Keratinocyte (primary cell): ENCODE measurements at places on chromosomes 5 and 9.

- no peak for DNase-seq
Measured at GRCh38 chr5:20050262-20050661, 62.3 kb upstream of the CDH18 start.

GRCh38 chr9:120642129-120642770 lies 62.3 kb upstream of the CDK5RAP2 start:
- DNase-seq, result no peak

GRCh38 chr5:1654786-1655495 lies 131.2 kb upstream of the LPCAT1 start:
- DNase-seq, result no peak

GRCh38 chr9:88536023-88536324 lies 996 bp downstream of the NXNL2 start:
- no peak for DNase-seq

DNA sequence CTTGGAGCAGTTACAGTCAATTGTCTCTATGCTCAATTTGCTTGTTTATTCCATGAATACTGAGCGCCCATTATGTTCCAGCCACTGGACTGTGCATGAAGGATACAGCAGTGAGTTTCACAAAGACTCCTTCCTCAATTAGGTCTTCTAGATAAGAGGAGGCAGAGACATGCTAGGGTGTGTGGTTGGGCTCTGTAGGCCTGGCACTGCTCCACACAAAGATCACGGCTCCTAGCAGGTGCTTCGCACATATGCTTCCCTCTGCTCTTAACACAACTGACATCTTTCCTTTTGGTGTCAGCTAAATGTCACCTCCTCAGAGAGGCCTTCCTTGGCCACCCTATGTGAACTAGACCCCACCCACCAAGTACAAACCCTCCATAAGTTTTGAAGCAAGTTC lies 10.9 kb downstream of the IL12B start:
- no peak for DNase-seq

DNA sequence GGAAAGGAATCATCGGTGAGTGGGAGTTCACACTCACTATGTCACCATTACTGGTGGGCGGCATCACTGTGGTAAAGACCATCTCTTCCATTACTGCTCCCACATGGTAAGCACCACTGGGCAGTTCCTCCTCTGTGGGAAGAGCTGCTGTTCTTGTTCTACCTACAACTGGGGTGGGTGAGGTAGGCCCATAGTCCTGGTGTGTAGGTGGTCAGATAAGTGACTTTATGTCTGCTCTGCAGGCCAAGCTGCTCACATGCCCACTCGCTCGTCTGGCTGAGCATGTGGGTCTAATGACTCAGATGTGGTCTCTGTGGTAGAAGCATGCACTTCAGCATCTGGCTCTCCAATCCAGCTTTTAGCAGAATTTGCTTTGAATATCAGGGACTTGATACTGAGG lies 82.9 kb downstream of the TMEM215 start:
- no peak for DNase-seq

GRCh38 chr5:59622848-59623247 lies 270.7 kb downstream of the PDE4D start:
- no peak for DNase-seq

DNA sequence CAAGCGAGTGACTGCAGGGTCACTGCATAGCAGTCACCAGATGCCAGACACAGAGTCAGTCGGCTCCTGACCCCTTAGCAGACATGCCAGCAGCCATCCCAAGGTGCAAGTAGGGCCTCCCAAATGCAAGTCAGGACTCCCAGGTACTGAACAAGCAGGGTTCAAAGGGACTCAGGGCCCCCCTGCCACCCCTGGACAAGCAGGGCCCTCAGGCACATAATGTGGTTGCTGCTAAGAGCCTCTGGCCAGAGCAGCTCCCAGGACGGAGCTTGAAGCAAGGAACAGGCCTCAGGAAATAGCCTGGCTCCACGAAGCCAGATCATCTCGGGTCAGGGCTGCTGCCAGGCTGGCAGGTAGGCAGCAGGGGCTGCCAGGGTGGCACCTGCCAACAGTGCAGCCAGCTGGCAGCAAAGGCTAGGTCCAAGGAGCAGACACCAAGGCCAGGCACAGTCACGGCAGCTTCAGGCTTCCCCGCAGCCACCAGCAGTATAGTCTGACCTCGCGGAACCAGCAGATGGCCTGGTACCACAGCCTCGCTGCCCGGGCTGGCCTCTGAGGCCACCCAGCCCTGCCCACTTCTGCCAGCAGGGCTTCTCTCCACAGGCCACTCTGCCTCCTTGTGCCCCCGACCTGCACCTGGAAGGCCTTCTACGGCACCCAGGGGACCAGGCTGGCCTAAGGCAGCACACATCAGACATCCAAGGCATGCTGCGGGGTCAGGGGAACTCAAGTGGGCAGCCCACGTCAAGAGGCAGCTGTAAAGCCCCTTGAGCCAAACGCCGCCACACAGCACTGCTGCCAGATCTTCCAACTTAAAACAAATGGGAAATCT lies 7.4 kb downstream of the EEIG1 start:
- DNase-seq, result no peak

- DNase-seq, result no peak
Measured at GRCh38 chr9:111898331-111899096, 1.9 kb downstream of the UGCG start.

DNA sequence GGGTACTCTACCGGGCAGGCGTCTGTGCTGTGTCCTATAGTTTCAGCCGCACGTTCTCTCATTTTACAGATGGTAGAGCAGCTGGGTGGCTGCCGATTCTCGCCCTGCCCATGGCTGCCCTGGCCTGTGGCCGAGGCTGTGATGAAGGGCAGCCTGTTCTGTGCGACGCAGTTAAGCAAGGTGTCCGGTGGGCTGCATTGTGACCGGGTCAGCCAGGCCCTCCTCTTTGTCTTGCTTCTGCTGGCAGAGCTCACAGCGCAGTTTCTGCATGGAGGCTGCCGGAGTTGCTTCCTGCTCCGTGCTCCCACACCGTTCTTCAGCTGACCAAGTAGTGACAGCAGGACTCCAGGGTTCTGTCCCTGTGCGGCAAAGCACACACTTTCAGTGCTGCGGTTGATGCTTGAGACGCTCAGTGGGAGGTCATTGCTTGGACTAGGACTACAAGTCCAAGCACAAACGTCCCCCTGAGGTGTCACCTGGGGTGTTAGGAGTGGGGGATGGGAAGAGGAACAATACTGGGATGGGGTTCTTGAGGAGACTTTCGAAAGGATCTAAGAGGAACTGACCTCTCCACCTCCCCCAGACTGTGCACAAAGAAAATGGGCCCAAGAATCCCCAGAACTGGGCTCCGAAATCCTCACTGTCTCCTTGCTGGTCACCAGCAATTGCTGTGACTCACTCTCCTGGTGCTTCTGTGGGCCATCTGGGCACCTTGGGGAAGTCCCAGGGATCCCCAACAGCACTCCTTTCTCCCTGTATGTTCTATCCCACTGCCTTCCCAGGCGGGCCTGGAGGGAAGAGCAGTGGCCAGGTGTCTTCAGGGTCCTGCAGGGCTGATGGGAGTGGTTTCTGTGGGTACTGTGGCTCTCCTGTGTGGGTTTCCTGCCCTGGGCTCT lies 58.2 kb downstream of the GADD45G start:
- DNase-seq, result no peak

GRCh38 chr5:99334936-99335335 lies 406.1 kb upstream of the CHD1 start:
- DNase-seq, result no peak
